Spinal cord (tissue), 10 donors: ENCODE measurements at places on chromosomes 4 and X. TPM values are rescaled to one million over a fixed set of nuclear protein-coding genes. Genes with fewer than 3 reads are reported as not detected.

PLP1 gene
- polyA plus RNA-seq: 1,680 TPM

FAM53A gene
- polyA plus RNA-seq: 1.5 TPM

DGKK gene
- polyA plus RNA-seq: 13.4 TPM

PFKFB1 gene
- polyA plus RNA-seq: 1.1 TPM

NR3C2 gene
- polyA plus RNA-seq: 9.2 TPM

GATA1 gene
- polyA plus RNA-seq: 0.45 TPM

MAGEC3 gene
- 2.5 TPM for polyA plus RNA-seq

GPR50 gene
- polyA plus RNA-seq: 0.47 TPM

HS6ST2 gene
- polyA plus RNA-seq: 54.3 TPM

GRCh38 chr4:18390655-18391353 lies 369.2 kb upstream of the LCORL start:
- DNase-seq: no peak

GRCh38 chr4:38670939-38671591 lies 7.1 kb downstream of the KLF3 start:
- no peak for DNase-seq

DNA sequence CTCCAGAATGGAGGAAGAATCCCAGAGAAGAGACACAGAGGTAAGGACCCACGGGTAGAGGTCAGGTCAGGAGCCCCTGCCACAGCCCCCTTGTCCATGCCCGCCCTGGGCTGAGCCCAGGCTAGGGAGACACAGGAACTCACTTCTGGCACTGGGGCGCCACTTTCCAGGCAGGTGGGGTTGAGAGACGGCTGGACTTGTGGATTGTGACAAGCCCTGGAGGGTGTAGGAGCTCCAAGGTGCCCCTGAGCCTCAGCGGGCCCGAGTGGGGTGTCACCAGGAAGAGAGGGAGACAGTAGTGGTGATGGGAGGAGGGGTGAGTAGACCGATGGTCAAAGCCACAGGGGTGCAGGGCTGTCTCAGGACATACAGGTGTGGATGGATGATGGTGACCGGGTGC lies 58.9 kb downstream of the WFS1 start:
- no peak for DNase-seq

- no peak for DNase-seq
Measured at GRCh38 chr4:175656649-175657048, 155.4 kb downstream of the GPM6A start.

DNA sequence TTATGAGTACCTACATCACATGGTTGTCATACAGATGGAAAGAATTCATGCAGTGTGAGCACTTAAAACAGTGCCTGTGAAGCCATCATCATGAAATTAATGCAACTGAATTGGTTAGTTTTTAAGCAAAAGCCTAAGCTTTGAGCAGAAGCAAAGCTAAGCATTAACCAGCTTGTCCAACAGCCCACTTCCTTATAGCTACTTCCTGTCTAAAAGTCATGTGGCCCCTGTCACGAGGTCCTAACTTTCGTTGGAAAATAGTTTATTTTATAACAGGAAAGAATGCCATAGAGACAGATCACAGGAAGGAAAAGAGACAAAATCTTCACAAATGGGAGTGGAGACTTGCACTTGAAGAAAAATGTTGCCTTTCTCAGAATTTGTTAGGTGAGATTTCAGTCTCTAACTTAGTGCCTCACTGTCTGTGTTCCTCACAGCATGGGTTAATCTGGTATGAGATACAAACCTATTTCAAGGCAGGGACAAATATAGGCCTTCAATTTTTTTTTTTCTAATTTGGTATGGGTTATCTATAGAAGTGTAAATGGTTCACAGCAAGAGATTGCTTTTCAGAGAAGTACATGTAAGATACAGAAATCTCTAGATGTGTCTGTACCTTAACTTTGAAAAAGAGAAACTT lies 27.7 kb upstream of the VCX start:
- no peak for DNase-seq

GRCh38 chrX:123860983-123861382 lies 1.1 kb downstream of the XIAP start:
- DNase-seq: no peak

GRCh38 chr4:107246761-107247160 lies 210.6 kb upstream of the DKK2 start:
- no peak for DNase-seq

DNA sequence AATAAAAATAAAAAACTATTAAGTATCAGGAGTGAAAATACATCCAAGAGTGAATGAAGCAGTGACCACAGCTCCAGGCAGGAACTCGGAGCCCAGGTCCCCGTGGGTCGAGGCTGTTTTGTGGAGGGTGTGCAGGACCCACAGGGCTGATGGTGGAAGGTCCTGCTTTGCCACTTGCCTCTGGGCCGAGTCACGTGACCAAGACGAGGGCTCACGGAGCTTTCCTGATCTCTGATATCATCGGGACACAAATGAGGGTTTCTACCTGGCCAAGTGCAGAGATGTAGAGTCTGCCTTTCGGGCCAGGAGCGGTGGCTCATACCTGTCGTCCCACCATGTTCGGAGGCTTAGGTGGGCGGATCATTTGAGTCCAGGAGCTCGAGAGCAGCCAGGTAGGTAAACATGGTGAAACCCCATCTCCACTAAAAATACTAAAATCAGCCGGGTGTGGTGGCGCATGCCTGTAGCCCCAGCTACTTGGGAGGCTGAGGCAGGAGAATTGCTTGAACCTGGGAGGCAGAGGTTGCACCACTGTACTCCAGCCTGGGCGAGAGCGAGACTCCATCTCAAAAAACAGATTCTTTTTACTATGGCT lies 7.2 kb downstream of the SLC25A6 start:
- no peak for DNase-seq

DNA sequence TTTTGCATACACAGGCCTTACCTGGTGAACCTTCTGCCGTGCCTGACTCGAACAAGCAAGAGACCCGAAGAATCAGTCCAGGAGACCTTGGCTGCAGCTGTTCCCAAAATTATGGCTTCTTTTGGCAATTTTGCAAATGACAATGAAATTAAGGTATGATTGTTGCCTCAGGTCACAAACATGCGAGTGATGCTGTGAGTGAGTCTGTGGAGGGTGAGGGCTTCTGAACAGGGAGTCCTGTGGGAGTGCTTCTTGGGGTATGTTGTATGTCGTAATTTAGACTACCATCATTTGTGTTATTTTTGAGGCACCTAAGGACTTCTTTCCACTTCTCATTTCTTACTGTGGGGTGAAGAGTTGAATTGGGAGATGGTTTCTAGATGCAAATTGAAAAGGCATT lies 32.8 kb downstream of the HTT start:
- no peak for DNase-seq

- peak; percentile 12 for DNase-seq
Measured at GRCh38 chrX:133005042-133005441, 46.6 kb upstream of the HS6ST2 start.

DNA sequence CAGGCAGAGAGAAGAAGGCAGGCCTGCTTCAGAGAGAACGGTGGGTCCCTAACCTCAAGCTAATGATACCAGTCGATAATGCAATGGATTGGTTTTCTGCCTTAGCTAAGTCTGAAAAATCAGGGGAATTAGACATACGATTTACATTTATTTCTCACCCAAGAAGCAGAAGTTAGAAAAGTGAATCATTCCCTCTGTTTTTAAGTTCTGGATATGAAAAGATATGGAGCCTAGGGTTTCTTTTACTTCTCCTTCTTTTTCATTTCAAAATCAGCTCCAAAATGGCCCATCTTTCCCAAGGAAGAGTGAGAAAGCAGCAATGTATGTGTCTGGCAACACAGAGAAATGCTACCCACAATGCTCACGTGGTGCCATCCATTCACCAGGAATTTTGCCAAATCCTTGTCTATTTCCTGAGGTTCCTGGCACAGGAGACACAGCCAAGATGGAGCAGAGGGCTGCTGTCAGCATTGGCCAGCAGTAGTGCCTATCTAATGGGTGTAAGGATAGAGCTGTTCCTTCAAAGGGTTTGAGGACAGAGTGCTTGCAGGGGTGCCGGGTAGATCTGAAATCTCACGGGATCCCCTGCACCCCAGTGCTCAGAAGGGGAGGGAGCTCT lies 231.5 kb downstream of the MAML3 start:
- DNase-seq: no peak

DNA sequence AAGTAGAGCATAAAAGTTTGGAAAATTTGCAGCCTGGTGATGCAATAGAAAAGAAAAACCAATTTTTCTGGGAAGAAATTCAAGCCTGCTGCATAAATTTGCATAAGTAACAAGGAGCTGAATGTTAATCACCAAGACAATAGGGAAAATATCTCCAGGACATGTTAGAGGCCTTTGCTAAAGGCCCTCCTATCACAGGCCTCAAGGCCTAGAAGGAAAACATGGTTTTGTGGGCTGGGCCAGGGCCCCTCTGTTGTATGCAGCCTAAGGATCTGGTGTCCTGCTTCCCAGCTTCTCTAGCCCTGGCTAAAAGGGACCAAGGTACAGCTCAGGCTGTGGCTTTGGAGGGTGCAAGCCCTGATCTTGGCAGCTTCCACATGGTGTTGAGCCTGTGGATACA lies 6.2 kb upstream of the RTL3 start:
- no peak for DNase-seq

DNA sequence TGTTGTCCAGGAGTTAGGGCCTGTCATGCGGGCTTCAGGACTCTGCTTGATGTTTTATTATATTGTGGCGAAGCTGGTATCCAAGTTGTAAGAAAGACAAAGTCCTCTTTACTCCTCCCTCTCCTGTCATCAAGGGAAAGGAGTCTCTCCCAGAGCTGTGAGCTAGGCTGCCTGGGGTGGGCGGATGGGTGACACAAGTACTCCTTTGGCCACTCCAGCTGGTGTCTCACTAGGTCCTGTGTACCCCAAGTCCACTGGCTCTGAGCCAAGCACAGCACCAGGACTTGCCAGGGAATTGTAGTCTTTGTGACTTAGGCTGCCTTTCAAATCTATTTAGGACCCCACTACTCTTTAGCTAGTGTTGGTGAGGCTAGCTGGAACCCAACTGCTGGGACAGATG lies 36.7 kb upstream of the RPS6KA6 start:
- no peak for DNase-seq

GRCh38 chrX:12118134-12118533 lies 20.1 kb upstream of the FRMPD4 start:
- DNase-seq: no peak

GRCh38 chrX:28609003-28609402 lies 21.8 kb downstream of the IL1RAPL1 start:
- DNase-seq: no peak

GRCh38 chr4:24915121-24915922 lies 2.5 kb upstream of the CCDC149 start:
- DNase-seq: no peak

GRCh38 chr4:56618734-56619133 lies 62.4 kb downstream of the HOPX start:
- no peak for DNase-seq

- no peak for DNase-seq
Measured at GRCh38 chr4:22668301-22668700, 24.4 kb upstream of the GBA3 start.

DNA sequence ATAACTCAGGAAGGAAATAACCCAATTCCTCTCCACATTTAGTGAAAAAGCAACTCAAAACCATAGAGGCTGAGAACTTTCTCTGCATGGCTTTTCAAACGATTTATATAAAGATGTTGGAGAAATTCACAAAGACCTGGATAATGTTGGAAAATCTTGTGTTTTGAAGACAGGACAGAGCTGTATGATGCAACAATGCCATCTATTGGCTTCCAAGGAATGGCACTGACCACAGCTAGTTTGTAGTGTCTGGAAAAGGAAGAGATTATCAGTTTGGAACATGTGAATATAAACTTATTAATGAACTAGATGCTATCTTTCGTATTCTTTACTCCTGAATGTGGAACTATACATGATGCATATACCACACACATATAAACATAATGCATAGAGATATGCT lies 503.6 kb downstream of the IL1RAPL1 start:
- peak; percentile 15 for DNase-seq

GRCh38 chr4:77905651-77906263 lies 43.1 kb downstream of the MRPL1 start:
- DNase-seq: no peak
